Activated T-cell treated with anti-CD3 and anti-CD28 coated beads for 4 hours (primary cell): ENCODE measurements at places on chromosomes 4 and X.

- no peak for DNase-seq
Observed at GRCh38 chrX:136115126-136115903, 32.0 kb upstream of the FHL1 start.

- no peak for DNase-seq
Observed at GRCh38 chr4:30116401-30116800, 603.8 kb upstream of the PCDH7 start.

DNA sequence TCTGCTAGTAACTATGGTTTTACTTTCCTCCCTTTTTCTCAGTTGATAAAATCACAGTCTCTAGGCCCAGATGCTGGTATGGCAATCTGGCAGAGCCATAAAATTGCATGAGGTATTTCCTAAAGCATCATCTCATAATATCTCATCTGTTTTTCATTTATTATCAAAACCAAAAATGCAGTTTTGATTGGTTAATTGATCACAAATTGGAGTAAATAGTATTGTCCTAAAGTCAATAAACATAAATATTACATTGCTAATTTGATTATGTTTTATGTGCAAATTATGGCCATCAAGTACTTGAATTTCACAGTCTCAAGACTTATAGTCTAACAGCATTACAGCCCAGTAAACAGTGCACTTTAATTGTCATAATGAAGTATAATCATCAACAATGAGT, 2365.6 kb downstream of the ARAP2 start:
- DNase-seq: no peak

DNA sequence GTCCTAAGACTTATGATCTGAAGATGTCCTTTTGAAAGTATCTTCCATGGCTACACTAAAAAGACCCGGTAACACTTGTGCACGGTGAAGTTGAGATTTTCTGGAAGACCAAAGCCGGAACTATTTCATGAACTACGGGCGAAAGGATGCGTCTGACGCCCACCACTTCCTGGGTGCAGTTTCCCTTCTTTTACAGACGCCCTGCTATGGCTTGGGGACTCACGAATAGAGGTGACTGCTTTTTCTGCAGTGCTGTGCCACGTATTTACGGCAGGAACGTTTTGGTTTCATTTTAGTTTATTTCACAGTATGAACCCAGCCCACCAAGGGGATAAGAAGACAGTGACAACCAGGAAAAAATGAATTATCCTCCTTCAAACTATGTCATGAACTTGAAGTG, 180.4 kb downstream of the AFAP1 start:
- peak; percentile 59 for DNase-seq

GRCh38 chr4:10981096-10981495, 296.5 kb upstream of the CLNK start:
- DNase-seq: no peak

DNA sequence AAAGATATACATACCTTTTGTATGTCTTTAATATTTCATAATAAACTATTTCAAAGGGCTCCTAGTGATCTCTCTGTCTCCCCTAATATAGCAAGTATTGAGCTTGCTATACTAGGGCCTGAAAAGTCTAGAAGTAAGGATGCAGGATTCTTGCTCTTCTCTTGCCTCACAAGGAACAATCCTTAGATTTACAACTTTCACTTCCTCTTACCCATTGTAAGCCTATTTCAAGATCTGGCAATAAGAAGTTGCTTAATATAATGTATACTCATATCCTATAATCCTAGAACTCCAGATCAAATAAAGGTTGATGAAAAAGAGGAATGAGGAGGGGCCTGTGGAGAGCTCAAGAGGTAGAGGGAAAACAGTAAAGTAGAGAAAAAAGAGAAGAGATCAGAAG, 40.8 kb upstream of the CHRDL1 start:
- DNase-seq: no peak

DNA sequence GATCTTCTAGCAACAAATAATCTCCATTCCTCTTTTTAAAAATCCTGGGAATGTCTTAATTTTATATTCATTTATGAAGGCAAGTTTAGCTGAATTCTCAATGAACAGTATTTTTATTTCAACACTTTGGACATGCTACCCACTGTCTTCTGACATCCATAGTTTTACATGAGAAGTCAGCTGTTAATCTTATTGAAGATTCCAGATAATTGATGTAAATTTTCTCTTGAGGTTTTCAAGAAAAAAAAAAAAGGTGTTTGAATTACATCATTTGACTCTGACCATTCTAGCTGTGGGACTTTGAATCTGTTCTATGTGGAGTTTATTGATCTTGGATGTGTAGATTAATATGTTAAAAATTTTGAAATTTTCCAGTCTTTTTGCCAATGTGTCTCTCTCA, 28.0 kb downstream of the PDHA2 start:
- DNase-seq: no peak

GRCh38 chr4:958314-958665, 15.1 kb downstream of the DGKQ start:
- DNase-seq: no peak

DNA sequence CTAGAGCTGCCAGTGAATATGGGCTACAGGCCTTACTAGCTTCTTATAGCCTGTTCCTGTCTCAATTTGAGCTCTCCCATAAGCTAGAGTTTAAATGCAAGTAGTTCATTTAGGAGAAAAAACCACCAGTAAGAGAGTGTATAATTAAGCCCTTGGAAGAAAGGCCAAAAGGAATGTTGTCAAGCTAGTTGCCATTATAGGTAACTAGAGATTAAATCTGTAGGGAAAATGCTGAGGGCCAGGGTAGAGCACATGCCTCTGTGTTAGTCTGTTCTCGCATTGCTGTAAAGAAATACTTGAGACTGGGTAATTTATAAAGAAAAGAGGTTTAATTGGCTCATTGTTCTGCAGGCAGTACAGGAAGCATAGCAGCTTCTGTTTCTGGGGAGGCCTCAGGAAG, 410.2 kb downstream of the MID1IP1 start:
- DNase-seq: no peak

DNA sequence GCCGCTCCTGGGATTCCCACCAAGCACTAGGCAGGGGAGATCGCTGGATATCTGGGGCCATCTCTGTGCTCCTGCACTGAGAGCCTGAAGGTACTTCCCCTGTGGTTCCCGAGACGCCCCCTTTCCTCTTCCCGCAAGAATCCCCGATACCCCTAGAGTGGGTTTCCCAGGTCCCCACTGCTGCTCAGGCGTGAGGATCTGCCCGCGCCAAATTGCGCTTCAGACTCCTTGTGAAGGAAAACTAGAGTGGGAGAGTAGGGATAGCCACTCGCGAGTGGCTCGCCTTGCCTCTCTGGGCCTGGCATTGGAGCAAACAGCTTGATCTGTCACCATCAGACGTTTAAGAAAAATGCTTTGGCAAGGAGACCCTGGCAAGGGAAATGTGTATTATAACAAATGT, 1.5 kb downstream of the IL1RAPL2 start:
- DNase-seq: no peak

DNA sequence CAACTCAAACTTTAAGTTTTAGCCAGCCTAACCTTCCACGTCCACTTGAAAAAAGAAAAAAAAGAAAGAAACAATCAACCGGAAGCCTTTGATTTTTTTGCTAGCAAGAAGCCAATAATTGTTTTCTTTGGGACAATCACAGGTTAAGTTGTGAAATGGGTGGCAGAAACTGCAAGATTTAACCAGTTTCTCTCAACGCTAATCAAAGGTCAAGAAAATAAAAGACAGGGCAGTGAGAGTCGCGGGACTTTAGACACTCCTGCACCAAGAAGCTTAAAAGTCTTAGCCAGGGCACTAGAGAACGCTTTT, 1.0 kb downstream of the ACSL1 start:
- no peak for DNase-seq

DNA sequence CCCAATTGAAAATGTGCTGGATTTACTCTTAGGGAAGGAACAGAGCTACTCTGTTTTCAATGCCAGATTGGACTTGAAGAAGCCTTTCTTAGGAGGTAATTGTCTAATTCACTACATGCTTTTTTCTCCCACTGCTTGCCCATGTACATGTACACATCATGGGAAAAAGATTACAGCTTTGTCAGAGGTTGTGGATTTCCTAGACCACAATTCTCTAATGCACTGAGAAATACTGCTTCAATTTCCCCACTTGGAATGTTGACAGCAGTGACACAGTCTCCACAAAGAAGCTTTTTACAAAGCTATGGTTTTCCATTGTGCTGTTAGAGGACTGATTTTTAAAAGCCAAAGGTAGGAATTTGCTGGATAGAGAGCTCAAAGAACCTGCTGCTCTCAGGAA, 19.5 kb downstream of the ZAR1 start:
- DNase-seq: no peak

DNA sequence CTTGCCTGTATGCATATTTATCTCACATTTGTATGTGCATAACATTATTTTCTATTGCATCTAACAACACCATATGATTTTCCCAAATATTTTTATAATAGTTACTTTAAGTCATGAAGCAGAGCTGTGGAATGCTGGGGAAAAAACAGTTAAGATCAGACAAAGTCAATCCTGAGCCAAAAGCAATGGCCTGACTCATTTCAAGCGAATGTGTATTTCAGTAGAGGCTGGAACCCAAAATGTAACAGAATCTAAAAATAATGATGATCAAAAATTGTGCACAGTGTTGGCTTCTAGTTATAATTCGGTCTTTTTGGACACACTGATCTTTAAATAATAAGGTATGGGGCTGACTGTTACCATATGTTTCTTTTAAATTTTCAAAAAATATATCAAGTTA, 516.2 kb upstream of the ADGRL3 start:
- no peak for DNase-seq

DNA sequence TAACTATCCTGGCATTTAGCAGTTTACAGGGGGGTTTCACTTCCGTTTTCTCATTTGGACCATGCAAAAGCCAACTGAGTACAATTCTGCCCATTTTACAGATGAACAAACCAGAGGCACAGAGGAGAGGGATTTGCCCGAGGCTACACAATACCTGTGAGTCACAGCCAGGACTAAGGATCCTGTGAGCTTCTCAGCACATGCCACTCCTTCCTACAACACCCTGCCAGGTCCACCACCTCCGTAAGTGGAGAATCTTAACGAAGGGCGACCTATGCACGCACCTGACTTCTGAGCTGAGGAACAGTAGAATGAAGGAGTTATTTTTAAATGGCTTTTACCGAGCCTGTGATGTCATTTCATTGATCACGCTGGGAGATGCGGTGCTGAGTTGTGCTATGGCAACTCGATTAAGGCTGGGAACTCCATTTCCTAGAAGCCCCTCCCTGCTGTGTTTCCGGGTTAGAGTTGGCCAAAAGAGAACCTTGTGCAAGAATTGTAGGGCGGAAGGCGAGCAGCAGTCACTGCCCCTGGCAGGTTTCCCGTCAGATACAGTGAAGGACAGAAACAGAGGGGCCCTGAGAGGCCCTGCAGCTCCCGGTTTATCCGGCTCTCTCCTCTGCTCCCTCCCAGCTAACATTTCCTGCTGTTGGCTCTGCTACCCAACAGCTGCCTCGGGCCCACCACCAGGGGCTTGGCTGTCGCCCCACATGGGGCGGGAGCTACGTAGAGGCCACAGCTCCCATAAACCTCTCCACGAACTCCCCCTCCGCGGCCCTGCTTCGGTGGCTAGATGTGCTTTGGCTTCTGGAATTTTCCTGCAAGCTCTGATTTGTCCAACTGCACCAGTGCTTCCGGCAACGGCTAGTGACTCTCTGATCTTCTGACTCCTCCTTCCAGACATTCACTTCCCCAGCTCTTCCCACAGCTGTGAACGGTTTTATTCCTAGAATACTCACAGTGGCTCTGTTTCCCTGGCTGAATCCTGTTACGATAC, 75.1 kb upstream of the USP9X start:
- DNase-seq: no peak

DNA sequence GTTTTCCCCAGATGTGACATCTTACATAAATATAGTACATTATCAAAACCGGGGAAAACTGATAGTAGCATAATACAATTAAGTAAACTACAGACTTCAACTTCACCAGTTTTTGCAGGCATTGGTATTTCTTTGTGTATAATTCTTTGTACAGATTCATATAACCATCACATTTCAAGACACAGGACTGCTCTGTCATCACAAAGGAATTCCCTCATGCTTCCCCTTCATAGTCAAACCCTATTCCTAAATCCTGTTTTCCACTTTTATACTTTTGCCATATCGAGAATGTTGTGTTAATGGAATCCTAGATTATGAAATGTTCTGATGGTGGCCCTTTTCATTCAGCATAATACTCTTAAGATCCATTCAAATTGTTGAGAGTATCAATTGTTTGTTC, 36.0 kb downstream of the STIM2 start:
- no peak for DNase-seq

- DNase-seq: no peak
Observed at GRCh38 chrX:135330706-135331105, 21.4 kb downstream of the ETDC start.

DNA sequence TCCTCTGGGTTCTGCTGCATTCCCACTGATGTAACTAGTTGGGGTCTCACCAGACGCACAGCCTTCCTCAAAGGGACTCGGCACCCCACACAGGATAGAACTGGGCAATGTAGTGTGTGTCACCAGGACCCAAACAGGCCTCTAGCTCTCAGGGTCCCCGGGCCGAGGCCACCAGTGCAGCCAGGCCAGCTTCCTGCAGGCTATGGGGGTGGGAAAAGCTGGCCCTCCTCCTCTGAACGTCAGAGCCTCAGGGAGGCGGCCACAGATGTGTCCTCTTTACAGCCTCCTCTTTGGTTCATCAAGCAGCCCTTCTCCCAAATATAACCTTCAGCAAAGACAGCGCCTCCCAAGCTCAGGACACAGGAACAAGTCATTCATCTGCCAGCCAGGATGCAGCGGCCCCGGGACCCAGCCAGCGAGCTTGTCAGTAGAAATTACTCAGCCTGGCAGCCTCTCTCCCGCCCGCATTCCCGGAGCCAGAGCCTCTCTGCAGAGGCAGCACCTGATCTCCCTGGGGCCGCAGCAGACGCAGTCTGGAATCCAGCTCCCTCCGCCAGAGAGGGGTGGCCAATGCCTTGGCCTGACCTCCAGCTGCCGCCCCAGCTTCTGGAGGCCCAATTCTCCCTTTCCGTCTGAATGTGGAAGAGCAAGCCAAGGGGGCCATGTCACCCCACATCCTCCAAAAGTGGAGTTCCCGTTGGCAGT, 288.5 kb downstream of the FBXW7 start:
- DNase-seq: no peak

DNA sequence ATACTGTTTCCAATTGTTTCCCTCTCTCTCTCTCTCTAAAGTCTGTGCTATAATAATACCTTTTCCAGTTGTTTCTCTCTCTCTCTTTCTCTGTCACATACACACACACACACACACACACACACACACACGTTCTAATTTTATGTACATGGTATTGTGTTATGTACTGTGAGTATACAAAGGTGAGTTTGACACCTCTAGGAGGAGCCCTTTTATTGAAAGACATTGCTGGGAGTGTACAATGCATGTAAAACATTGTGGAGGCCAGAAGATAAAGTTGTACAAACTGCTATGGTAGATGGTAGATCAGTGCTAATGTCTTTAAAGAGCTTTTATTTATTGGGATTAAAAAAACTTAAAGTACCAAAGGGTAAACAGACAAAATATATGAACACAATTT, 53.6 kb downstream of the BLTP1 start:
- no peak for DNase-seq

DNA sequence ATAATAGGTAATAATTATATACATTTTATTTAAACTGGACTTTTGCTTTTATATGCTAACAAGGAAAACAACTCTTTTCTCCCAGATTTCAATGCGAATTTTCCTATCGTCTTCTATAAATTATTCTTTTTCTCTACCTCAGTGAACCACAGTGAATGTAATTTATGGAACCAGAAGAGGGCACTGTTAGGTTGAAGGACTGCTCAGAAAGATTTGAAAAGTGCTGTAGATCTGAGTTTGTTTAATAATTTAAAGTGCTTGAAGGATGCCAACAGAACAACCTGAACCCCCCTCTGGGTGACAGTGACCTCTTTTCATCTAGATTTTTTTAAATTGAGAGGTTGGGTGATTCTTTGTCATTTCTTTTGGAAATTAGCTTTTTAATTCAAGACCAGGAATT, 54.9 kb downstream of the PHOX2B start:
- no peak for DNase-seq

GRCh38 chr4:153210727-153211126, 6.5 kb downstream of the TRIM2 start:
- no peak for DNase-seq
